Epithelial cell of esophagus (primary cell): ENCODE measurements at places on chromosomes 4 and X.
A peak's percentile ranks its signal among the peaks of the same experiment; 100 is the strongest.

GRCh38 chr4:6291784-6292297 lies 22.2 kb downstream of the WFS1 start:
- DNase-seq = no peak

DNA sequence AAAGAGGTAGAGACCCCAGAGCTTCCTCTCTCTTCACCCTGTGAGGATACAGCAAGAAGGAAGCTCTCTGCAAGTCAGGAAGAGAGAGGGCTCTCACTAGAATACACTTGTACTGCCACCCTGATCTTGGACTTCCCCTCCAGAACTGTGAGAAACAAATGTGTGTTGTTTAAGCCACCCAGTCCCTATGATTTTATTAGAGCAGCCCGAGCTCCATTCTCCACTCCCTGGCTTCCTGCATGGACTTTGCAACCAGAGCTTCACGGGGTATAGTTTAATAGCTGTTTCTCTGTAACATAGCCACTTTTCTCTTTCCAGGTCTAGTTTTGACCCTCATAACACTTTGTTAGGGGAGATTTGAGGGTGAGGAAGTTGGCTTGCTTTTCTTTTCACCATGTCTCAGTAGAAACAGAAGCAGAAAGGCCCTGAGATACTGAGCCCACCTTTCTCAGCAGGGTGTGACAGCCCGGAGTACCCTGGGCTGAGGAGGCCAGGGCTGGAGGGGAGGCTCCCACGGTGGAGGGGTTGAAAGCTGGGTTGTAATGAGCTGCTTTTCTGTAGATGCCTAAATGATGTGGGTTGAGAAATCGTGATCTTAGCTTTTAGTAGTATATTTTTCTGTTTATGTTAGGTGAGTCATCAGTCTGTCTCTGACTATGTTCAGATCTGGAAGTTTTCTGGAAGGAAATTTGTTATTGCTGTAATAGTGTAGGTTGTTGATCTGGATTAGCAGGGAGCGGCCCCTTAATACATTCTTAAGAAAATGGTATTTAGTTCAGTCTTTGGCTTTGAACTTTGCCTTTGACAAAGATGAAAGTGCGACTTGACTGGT lies 118.6 kb downstream of the PTTG2 start:
- peak; percentile 81 for DNase-seq

- DNase-seq = no peak
Measured at GRCh38 chr4:139202991-139203390, 26.0 kb upstream of the ELF2 start.

- DNase-seq = no peak
Measured at GRCh38 chr4:70895405-70895804, 6.8 kb upstream of the MOB1B start.

- DNase-seq = no peak
Measured at GRCh38 chrX:21721195-21721594, 36.7 kb downstream of the SMPX start.

- peak; percentile 17 for DNase-seq
Measured at GRCh38 chrX:103376118-103376978, at the start of gene BEX3. BEX3 (plus strand) TSS chrX:103376538; CDS start chrX:103377522, 984 bp downstream.

- no peak for DNase-seq
Measured at GRCh38 chr4:136861091-136861490, 671.2 kb downstream of the PCDH18 start.

DNA sequence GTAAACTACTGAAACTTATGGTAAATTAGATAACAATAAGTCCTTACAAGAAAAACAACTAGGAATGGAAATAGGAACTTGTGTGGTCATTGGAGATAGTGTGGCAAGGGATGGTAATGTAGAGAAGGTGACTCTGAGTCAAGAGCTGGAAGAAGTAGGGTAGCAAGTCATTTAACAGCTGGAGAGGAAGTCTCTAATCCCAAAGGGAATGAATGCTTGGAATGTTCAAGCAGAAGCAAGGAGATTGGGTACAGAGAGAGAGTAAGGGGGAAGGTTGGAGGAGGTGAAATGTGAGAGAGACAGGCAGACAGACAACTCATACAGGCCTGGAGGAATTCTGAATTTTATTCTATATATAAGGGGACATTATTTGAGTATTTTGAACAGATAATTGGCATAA lies 260.6 kb upstream of the MAD2L1 start:
- DNase-seq = no peak

GRCh38 chrX:24886916-24887315 lies 128.8 kb downstream of the ARX start:
- DNase-seq = no peak

- DNase-seq = no peak
Measured at GRCh38 chr4:2795300-2795892, 2.5 kb downstream of the SH3BP2 start.
